ENCODE measurements at places on chromosomes 6 and 20.

DNA sequence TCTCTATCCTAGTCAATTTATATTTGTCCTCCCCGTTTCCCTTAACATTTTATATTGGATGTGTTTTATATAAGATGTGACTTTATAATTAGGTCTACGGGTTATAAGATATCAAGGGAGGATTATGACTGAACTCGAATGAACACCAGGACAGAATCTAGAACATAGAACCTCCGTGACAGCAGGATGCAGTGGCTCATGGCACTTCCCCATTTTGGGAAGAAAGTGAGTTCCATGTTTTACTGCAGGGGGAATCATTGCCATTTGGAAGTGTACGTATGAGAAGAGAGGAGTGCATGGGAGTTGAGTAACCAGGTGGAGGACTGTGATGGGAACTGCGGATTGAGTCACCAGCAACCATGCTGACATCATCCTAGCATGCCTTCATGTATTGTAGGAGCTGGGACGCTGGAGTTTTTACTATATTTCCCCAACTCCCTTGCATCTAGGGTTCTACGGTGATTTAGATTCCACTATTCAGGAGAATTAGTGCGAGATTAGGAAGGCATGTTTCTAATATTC lies 56.1 kb upstream of the FOXC1 start:
- DNase-seq = no peak

- DNase-seq = no peak
Observed at GRCh38 chr6:114824409-114824808, 481.6 kb upstream of the HS3ST5 start.

DNA sequence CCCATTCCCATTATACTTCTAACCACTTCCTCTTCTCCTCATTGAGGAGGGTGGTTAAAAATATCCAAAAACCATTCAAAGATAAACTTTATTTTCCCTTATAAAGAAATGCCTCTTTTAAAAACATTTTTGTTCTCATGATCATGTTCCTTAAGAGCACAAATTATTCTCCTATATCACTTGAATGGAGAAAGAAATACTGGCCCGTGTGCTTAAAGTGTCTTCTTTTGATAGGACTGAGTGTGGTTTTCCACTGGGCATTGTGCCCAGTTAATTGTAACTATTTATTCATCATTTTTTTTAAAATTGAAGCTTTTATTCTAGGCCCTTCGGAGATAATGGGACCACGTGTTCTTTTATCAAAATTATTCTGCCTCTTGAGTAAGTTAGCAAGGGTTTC lies 871.5 kb downstream of the QKI start:
- DNase-seq = no peak

GRCh38 chr20:15710636-15711035 lies 862.6 kb downstream of the KIF16B start:
- DNase-seq = no peak

DNA sequence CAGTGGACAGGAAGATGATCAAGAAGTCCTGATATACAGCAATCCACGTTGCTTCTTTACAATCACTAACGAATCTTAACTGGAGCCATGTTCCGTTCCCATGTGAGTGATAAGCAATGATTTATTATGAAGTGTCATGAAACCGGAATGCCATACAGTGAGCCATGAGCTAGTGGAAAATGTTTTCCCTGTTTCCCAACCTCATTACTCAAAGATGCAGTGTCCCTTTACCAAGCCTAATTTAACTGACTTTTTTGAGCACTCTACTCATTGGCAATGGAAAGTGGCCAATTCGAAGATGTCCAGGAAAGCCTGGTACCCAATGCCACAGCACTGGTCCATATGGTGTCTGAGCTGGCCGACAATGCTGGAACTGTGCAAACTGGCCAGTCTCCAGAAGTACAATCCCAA lies 148.3 kb downstream of the ZNF217 start:
- no peak for DNase-seq

- no peak for DNase-seq
Observed at GRCh38 chr6:114055763-114056162, 84.8 kb upstream of the HDAC2 start.

GRCh38 chr6:41546475-41546865 lies 289 bp downstream of the FOXP4 start:
- DNase-seq = no peak

GRCh38 chr6:150797949-150798348 lies 67.6 kb upstream of the MTHFD1L start:
- no peak for DNase-seq

DNA sequence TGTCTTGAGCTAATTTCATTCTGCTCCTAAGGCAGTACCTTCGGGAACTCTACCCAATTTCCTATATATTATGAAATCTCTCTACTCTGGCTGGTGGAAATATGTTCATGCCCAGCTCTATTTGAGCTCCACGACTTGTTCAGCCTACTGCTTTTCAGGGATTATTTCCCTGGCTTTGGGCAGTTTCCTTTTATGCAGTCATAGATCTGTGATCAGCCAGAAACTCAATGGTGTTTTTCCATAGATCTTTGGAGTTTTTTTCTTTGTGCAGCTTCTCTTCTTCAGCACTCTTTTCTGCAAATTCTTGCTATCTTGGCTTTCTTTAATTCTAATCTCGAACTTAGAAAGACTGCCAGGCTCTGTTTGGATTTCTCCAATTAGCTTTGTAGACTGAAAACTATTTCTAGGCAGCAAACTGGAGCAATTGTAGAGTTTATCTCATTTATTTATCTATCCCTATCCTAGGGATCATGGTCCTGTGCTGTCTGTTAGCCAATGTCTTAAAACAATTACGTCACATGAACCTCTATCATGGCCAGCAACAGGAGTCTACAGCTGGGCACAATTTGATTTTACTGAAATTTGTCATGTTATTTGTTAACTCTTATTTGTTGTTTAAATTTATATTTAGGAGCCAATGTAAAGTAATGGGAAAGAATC lies 328.4 kb downstream of the BCKDHB start:
- DNase-seq = no peak

DNA sequence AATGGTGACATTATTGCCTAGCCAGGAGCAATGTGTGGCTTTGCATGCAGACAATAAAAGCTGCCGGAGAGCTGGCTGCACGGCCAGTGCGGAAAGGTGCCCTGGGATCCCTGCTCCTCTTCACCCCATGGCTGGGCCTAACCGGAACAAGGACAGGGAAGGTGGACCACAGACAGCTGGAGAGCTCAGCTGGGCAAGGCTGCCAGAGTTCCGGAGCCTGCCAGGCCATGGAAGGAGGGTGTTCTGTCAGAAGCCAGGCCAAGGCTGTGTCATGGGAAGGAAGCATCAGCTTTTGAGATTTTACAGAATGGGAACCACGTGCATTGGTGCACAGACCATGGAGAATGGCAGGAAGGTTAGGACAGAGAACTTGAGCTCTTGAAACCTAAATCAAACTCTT lies 25.0 kb downstream of the MAP1LC3A start:
- no peak for DNase-seq

DNA sequence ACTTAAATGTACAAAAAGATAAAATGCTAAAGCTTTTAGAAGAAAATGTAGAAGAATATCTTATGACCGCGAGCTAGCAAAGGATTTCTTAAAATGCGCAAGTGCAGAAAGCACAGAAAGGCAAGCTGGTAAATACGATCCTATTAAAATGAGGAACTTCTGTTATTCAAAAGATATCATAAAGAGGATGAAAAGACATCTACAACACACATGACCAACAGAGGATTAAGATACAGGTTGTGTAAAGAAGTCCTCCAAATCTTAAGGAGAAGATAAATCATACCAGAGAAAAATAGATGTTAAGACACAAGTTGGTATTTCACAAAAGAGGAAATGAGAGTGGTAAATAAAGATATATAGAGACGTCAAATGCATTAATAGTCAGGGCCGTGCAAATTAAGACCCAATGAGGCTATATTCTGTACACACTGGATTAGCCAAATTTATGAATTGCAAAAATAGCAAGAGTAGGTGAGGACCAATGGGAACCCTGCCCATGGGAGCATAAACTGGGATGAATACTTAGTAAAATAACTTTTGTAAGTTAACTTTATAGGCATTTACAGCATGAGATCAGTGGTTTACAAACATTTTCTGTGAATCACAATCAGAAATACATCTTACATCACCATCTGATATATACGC lies 23.0 kb downstream of the APCDD1L start:
- DNase-seq = no peak

DNA sequence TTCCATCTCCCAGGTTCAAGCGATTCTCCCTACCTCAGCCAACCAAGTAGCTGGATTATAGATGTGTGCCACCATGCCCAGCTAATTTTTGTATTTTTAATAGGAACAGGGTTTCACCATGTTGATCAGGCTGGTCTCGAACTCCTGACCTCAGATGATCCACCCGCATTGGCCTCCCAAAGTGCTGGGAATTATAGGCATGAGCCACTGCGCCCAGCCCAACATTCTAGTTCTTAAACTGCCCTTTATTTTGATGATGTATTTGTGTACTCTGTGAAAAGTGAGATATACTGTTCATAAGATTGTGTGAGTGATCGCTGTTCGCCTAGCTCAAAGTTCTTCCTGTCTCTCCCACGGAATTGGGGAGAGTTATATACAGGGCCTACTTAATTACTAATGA lies 93.1 kb downstream of the HFE start:
- no peak for DNase-seq

DNA sequence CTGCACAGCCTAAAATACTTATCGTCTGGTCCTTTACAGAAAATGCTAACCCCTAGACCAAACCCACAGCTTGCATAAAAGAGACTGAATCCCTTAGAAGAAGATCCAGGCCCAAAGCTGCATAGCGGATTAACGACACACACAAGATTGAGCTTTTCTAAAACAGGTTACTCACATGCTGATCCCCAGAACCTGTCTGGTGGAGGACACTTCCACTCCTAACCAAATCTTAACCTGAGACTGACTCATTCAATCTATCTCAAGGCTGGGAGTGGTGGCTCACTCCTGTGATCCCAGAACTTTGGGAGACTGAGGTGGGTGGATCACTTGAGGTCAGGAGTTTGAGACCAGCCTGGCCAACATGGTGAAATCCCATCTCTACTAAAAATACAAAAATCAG lies 2.8 kb upstream of the SLPI start:
- no peak for DNase-seq

GRCh38 chr6:103983011-103983410 lies 876.7 kb downstream of the HACE1 start:
- DNase-seq = no peak
